NCI-H2107 (cell line): ENCODE measurements at places on chromosomes 4 and X.

- DNase-seq, result peak; percentile 5
Measured at GRCh38 chrX:97372001-97372766, 488.5 kb downstream of the RPA4 start.

DNA sequence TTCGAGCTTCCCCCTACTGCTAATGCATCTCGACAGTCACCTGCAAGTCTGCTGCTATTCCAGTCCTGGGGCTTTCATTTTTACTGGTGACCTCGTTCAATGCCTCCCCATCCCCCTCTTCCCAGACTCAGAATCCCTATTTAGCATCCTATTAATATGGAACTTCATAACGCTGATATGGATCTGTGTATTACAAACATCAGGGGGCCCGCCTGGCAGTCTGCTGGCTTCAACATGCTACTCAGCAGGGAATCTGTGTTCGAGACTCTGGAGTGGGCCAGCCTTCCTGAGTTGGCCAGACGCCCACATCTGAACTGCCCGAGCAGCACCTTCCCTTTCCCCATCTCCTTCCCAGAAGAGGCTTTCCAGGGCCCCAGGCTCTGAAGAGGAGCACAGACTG is 173.9 kb upstream of the PPARGC1A start:
- DNase-seq, result peak; percentile 0

- DNase-seq, result no peak
Measured at GRCh38 chr4:166399021-166399420, 526.0 kb downstream of the TLL1 start.

GRCh38 chr4:100754751-100755150 is 236.9 kb upstream of the EMCN start:
- DNase-seq, result no peak

DNA sequence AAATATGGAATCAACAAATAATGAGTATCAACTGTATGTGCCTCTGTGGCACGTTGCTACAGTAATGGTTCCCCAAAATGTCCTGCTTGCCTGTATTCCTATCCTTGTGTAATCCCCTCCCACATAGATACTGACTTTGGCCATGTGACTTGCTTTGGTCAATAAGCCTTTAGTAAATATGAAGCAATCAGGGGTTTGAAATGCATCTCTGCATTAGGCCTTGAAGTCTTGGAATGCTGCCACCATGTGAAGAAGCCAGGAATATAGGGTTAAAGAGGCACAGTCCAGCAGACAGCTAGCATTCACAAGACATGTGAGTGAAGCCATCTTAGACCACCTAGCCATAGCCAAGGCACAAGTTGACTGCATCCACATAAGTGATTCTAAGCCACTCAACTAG is 190.9 kb downstream of the GABRB1 start:
- no peak for DNase-seq

GRCh38 chr4:145719752-145720624 is 40.0 kb downstream of the C4orf51 start:
- peak; percentile 40 for DNase-seq

DNA sequence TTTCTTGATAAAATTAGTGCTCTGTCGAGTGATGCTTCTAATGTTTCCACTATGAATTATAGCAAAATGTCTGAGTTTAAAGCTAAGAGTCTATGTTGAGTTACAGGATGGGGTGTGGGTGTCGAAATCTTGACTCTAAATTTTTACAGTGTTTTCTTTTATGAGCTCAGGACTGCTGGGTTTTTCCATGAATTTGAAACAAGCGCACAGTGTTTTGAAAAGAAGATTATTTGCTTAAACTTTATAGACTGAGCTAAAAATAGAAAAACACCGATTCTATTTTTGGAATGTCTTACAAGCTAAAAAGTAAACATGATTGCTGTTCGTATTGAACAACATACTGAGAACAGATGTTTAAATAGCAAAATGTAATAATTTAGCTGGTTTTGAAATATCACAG is 7.5 kb downstream of the PTTG2 start:
- DNase-seq, result no peak

GRCh38 chrX:130055103-130055502 is 55.2 kb downstream of the ELF4 start:
- DNase-seq, result no peak

DNA sequence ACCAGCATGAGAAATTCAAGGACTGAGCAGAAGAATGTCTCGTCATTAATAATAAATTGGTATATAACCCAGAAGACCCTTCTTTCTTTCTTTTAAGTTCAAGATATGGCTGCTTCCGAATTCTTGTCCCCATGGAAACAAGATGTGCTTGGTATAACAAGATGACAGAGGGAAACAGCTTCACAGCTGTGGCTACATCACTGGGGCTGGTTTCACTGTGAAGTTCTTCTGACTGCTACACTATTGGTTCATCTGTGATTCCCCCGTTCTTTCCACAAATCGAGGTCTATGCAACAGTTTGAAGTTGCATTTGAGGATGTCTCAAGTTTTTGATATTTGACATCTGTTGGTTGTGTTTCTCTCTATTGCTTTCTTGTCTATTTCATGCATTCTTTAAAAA is 12.3 kb upstream of the DTHD1 start:
- no peak for DNase-seq

- no peak for DNase-seq
Measured at GRCh38 chr4:111736516-111736915, 408.7 kb upstream of the FAM241A start.

DNA sequence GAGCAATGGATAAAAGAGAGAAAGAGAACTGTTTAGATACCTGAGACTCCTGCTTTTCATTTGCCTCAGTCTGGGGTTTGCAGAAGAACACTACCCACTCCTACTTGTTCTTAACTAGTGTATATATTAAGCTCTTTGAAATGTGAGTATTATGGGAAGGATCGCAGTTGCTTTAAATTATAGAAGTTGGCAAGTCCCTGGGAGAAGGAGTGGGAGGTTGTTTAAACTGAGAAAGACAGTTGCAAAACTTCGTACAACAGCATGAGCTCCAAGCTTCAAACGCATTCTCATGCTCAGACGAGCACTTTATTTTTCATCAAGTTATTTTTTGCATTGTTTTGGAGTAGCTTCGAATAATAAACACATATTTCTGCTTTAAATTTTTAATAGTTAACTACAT is 88.1 kb upstream of the C1QTNF7 start:
- DNase-seq, result no peak

DNA sequence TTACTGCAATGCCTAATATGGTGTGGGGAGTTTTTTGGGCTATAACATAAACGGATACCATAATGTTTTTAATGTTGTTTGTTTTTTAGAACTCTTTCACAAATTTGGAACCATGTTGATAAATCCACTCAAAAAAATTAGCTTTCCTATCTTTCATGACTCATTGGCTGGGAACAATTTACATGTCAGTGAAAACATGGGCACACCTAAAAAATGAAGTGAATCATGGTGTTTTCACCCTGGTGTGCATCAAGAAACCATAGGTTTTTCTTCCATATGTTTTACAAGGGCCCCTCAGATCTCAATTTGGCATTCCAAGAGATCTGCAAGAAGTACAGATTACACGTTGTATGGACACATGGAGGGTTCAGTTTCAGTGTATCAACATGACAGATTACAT is 207.1 kb downstream of the NWD2 start:
- DNase-seq, result no peak

DNA sequence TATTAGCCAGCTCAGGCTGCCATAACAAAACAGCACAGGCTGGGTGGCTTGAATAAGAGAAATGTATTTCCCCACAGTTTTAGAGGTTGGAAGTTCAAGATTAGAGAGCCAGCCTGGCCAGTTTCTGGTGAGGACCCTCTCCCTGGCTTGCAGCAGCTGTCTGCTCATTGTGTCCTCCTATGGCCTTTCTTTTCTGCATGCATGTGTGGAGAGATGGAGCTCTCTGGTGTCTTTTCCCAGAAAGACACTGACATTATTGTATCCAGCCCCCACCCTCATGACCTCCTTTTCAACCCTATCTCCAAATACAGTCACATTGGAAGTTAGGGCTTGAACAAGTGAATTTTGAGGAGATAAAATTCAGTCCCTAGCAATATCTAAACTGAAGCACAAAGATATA is 263.8 kb upstream of the PABPC4L start:
- DNase-seq, result no peak

DNA sequence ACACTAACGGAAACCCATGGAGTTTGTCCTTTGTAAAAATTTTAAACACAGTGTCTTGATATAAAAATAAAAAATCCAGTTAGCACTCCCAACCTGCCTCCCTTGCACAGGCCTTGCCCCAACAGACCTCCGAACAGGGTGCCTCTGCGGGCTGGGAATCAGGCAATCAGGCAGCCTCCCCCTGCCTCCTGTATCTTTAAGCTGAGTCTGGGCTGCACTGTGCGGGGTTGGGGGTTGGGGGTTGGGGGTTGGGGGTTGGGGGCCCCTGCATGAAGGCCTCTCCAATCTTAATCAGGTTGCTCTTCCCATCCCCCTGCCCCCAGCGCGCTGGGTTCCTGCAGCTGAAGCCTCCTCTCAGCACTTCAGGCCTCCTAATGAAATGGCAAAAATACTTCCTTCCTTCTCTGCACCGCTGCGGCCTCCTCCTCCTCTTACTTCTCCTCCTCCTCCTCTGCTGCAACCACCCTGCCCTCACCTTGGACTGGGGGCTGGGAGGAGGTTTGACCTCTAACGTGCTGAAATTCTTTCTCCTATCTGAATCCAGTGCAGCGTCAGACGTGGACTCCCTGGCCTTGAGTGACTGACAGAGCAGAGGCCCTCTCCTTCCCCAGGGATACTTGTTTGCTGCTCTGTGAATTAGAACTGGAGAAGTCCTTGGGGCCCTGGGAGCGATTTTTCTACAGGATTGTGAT is 26.6 kb downstream of the NLGN3 start:
- DNase-seq, result no peak

DNA sequence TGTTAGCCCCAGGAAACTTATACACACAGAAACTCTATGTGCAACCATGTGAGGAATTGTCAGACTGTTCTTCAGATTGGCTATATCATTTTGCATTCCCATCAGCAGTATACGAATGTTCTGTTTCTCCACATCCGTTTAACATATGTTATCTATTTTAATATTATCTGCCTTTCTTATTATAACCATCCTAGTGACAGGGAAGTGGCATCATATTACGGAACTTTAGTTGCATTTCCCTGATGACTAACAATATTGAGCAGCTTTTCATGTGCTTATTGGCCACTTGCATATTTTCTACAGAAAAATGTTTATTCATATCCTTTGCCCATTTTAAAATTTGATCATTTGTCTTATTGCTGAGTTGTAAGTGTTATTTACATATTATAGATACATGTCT is 36.5 kb upstream of the IL15 start:
- no peak for DNase-seq

GRCh38 chr4:101334963-101335572 is 12.3 kb downstream of the PPP3CA start:
- no peak for DNase-seq

- no peak for DNase-seq
Measured at GRCh38 chr4:140135529-140136088, 18.4 kb downstream of the MAML3 start.

DNA sequence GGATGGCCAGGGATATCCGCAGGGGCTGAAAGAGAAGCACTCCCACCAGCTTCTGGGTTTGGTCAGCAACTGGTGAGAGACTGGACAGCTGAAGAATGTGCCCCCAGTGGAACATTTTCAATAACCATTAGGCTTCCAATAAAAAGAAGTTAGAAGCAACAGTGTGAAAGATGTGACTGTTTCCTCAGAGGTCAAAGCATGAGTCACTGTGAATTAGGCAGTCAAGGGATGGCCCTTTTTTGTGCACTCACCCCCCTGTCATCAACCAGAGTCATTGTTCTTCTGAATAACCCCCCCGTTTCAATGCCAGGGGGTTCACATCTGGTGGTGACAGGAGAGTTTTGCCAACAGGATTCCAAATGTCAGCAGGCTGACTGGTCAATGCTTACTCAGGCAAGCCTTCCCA is 74.6 kb upstream of the SH3RF1 start:
- DNase-seq, result no peak

DNA sequence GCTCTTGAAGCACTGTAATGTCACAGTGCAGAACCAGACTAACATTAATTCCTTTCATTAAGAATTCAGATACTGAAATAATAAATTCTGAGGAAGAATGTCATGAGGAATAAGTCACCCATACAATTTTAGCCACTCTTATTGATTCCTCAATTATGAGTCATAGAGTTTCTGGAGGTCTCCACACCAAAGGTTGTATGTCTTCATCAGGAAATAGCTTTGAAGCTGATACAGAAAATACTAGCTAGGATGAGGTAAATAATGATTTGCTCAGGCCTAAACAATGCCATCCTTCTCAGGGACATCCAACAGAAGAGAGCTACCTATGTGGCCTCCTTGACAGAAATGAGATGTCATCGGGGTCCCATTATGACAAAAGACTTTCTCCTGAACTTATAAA is 238.8 kb downstream of the OR13H1 start:
- DNase-seq, result no peak

- DNase-seq, result no peak
Measured at GRCh38 chrX:11309220-11309619, 16.0 kb downstream of the AMELX start.

GRCh38 chr4:101186567-101187184 is 160.7 kb downstream of the PPP3CA start:
- no peak for DNase-seq

DNA sequence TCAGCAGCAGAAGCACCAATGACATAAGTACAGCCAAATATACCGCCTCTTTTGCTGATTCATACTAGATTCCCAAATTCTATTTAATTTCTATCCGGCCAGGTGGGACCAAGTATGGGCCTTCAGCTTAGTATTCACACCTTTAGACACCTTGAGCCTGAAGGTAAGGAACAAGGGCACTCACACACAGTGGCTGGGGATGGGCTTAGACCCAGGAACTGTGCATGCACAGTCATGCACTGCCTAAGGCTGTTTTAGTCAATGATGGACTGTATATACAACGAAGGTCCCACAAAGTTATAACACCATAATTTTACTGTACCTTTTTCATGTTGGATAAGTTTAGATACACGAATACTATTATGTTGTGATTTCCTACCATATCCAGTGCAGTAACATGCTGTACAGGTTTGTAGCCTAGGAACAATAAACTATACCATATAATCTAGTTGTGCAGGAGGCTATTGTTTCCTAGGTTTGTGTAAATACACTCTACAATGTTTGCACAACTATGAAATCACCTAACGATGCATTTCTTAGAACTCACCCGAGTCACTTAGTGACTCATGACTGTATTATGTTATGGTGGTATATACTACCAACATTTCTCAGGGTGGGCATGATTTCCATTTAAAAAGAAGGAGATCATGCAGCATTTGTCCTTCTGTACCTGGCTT is 9.7 kb upstream of the CLNK start:
- no peak for DNase-seq

GRCh38 chr4:82561786-82562563 is at the start of gene TMEM150C:
Gene TMEM150C, minus strand, starts transcription at chr4:82561988. Its CDS starts 57,331 bp downstream, at chr4:82504657.
- DNase-seq, result no peak

DNA sequence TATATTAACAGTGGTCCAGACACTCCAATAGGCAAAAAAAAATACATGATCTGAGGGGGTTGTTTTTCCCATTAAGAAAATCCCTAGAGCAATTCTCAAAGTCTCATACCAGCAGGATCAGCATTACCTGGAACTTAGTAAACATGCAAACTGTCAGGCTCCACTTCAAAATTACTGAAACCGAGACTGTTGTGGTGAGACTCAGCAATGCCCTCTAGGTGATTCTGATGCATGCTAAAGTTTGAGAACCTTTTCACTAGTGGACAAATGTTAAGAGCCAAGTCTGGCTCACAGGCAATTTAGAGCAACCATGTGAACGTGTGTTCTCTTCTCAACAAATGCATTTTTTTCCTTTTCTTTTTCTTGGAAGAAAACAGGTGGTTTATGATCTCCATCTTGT is 30.2 kb downstream of the NEK1 start:
- no peak for DNase-seq

- DNase-seq, result no peak
Measured at GRCh38 chr4:156378033-156378665, 424.5 kb upstream of the CTSO start.

GRCh38 chr4:96887857-96888256 is 1048.0 kb downstream of the PDHA2 start:
- no peak for DNase-seq
